Erythroblast (primary cell): ENCODE measurements at places on chromosomes 11 and 22.
A peak's percentile ranks its signal among the peaks of the same experiment; 100 is the strongest.

- DNase-seq, result peak; percentile 77
Observed at GRCh38 chr11:114447892-114448291, 8.6 kb downstream of the REXO2 start.

DNA sequence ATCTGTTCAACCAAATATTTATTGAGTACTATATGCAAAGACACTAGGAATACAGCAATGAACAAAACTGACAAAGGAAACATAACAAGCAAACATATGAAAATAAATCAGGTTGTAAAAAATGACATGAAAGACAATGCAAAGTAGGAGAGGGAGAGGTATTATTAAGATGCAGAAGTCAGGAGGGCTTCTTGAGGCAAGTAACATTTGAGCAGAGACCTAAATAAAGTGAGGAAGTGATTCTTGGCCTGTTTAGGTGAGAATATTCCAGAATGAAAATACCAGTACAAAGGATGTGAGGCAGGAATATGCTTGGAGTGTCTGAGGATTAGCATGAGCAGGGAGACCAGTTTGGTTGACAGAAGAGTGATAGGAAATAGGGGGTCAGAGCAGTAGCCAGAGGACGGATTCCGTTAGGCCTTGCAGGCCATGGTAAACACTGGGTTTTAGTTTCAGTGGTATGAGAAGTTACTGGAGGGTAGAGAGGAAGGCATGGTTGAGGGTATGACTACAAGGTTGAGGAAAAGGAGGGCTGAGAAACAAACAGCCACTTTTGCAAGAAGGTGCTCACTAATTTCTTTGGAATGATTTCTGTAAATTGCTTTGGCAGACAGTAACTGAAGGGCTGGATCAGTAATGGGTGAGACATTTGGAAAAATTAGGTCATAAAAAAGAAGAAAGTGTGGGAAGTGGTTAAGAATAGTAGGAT lies 191.9 kb downstream of the SWAP70 start:
- no peak for DNase-seq

DNA sequence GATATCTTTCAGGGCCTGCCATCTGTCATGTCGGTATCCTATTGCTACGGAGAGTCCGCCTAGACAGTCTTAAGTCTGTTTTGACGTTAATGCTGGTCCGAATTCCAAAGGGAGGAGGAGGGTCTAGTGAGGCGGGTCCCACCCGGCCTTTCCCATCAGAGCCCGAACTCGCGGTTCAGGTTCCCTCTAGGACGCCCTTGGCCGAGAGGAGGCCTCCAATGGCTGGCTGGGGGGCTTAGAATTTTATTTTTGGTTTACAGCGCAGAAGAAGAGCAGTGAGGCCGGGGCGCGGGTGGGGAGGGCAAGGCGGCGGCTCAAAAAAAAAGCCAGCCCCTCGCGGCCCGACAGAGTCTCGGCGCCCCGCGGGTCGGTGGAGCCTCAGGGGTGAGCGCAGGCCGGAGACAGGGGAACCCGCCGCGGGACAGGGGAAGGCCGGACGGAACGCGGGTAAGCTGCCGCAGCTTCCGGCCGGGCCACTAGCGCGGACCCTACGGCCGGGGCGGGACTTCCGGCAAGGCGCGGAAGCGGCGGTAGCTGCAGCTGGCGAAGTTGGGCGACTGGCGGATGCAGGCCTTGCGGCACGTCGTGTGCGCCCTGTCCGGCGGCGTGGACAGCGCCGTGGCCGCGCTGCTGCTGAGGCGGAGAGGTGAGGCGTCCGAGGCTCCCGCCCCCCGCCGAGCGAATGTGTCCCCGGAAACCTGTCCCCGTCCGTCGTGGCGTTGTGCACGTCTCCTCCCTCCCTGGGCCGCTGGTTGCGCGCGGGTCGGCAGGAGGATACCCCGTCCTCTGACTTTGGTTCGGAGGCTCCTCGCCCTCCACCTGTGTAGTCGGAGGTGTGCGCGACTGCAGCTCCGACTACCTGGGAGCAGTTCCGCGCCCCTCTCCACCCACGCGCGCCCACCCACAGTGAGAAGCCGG lies at the start of gene TRMU:
Gene TRMU (plus strand): TSS at position 514 of the 918 bp plus-strand sequence. CDS start 51 bp downstream, at position 565.
- peak; percentile 91 for DNase-seq

DNA sequence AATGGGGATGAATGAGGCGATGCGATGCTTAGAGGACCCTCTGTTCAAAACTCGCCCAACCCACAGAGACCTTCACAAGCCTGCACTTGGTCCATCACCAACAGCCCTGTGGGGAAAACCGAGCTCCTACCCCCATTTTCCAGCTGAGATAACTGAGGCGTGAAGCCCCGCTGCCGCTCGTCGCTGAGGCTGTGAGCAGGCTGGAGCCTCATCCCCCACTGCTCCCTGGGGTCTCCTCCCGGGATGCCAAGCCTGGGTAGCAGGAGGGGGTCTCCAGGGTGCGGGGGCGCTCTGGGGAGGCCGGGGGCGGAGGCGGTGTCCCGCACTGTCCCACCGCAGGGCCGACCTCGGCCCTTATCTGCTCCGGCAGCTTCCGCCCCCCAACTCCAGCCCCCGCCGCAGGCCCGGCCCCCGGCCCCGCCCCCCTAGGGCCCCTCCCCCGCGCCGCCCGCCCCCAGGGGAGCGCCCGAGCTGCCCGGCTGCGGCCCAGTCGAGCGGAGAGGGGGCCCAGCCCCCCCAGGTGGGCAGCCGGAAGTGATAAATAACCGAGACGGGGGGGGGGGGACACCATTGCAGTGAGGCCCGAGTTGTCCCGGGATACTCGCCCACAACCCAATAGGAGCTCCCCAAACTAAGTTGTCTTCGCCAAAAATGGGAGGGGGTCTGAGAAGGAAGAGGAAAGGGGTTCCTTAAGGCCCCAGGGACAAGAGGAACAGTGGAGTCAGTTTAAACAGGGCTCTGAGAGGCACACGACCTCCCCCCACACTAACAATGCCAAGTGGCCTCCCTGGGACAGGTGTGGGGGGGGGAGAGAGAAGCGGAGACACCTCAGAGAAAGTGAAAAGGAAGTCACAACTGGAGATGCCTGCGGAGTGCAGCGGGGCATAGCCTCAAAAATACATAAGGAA lies 8.3 kb upstream of the SLC39A13 start:
- DNase-seq, result peak; percentile 40

DNA sequence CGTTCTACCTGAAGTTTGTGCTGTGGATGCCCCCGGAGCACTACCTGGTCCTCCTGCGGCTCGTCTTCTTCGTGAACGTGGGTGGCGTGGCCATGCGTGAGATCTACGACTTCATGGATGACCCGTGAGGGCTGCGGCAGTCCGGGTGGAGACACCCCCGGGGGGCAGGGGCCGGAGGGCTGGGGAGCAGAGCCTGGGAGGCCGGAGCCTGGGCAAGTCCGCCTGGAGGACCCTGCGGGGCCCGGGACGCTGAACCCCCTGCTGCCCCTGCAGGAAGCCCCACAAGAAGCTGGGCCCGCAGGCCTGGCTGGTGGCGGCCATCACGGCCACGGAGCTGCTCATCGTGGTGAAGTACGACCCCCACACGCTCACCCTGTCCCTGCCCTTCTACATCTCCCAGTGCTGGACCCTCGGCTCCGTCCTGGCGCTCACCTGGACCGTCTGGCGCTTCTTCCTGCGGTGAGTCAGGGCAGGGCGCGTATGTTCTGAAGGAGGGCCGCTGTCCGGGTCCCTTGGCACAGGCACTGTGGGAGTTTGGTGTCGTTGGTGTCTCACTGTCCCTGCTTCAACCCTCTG lies 17.3 kb downstream of the RNH1 start:
- DNase-seq, result no peak

DNA sequence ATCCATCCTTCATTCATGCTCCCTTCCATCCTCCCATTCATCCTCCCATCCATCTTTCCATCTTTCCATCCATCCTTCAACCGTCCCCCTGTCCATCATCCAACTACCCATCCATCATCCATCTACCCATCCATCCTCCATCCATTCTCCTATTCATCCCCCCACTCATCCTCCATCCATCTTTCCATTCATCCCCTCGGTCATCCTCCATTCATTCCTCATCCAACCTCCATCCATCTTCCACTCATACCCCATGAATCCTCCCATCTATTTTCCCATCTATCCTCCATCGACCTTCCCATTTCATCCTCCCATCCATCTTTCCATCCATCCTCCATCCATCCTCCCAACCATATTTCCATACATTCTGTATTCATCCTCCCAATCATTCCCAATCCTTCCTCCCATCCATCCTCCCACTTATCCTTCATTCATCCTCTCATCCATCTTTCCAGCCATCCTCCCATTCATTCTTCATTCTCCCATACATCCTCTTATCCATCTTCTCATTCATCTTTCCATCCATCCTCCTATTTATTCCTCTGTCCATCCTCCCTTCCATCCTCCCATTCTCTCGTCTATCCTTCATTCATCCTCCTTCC lies 29.9 kb downstream of the IGLL1 start:
- DNase-seq, result no peak

- DNase-seq, result no peak
Observed at GRCh38 chr11:23944923-23945322, 551.9 kb upstream of the LUZP2 start.

DNA sequence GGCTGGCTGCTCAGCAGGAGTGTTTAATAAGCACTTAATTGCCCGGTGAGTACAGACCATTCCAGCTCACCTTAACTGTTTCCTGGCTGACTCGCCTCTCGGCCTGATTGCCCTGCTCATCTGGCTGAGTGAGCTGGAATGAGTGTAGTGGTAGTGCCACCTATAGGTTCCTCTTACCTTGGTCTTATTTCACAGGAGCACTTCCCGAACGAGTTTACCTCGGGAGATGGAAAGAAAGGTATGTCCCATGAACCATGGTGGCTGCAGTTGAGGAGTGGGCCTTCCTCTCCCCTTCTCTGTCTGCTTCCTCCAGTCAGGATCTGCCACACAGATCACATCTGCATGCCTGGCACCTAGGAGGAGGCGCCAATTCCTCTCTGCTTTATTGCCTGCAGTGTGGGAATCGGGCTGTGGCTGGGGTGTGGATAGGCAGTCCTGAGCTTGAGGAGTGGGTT lies 26.7 kb downstream of the UPB1 start:
- DNase-seq, result peak; percentile 33

GRCh38 chr22:25990940-25991339 lies 178.3 kb upstream of the SEZ6L start:
- DNase-seq, result no peak

DNA sequence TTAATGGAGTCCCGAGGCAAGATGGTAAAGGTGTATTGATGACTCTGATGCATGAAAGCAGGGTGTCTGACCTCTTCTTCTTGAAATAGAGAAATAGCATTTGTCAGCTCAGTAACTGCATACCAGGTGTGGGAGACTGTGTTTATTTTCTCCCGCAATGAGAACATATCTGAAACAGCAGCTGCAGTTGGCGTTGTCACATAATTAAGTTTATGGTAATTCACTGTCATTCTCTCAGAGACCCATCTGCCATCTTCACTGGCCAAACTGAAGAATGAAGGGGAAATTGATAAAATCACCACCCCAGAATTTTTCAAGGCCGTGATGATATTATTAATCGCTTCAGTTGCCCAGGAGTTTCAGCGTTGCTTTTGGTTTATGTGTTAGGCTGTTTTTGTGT lies 20.1 kb upstream of the MCHR1 start:
- no peak for DNase-seq

DNA sequence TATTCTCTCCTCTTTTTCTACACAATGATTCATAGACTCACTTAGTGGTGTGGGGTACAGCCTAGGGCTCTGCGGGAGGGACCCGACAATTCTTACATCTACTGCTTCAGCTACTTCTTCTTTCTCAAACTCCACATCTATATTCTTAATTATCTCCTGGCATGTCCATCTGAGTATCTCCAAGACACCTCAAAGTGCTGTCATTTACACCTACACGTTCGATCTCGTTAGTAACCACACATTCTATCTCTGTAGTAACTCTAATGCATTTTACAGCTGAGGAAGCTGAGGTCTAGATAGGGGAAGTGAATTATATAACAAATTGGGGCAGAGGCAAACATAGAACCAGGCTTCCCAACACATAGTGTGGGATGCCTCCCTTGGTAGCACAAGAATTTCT lies 27.7 kb upstream of the RRM1 start:
- DNase-seq, result no peak

GRCh38 chr11:70481625-70482528 lies 83.5 kb downstream of the CTTN start:
- DNase-seq, result no peak

DNA sequence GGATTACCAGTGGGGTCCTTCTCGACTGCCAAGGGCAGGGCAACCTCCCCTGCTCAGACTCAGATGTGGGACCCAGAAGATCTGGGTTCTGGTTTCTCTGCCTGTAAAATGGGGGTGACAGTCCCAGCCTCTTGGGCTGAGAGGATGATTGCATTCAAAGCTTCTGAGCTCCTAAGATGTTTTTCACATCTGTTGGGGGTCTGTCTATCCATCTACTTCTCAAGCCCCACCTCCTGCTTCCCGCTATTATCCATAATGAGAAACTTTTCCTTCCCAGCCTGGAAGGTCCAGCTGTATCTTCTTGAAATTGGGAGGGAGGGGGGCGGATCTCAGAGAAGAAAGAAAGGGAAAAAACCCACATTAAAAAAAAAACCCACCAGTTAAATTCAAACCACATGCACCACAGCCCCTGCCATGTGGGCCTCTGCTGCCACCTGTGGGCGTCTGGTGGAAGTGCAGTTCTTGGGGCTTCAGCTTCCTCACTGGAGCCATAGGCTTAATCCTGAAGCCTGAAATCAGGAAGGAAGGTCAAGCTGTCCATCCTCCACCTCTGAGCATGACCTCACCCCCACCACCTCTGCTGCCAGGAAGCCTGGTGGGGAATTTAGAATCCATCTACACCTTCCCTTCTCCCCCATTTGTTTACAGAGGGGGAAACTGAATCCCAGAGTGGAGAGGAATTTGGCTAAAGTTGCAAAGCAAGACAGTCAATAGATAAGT lies 27.3 kb downstream of the ARHGEF17 start:
- DNase-seq, result peak; percentile 54

DNA sequence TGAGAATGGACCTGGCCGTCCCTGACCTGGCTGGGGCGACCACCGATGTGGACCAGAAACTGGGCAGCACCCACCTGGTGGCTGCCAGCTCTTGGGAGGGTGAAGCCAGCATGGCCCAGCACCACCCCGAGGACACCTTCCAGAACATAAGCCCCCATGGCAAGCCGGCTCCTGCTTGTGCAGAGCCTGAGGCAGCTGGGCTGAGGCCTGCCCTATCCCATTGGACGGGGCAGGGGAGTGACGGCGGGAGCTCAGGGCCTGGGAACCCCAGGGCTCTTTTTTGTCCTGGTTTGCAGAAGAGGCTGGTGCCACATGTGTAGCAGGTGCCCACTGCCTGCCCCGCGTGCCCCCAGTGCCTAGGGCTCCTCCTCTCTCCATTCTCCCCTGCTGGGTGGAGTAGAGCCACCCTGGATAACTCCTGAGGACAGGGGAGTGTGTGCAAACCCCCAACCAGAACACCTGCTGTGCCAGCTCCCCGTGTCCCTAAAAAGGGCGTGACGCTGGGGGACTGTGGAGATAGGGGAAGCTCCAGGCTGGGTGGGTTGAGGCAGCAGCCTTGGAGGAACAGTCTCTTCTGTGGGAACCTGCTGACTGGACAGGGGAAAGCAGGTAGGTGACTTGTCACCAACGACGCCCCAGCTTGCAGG lies 11.9 kb downstream of the DUSP8 start:
- DNase-seq, result no peak

DNA sequence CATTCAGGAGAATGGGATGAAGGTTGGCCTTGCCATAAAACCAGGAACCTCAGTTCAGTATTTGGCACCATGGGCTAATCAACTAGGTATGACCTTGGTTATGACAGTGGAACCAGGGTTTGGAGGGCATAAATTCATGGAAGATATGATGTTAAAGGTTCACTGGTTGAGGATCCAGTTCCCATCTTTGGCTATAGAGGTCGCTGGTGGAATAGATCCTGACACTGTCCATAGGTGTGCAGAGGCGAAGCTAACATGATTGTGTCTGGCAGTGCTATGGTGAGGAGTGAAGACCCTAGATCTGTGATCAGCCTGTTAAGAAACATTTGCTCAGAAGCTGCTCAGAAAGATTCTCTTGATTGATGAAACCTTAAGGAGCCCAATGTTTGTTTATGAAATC lies 5.7 kb downstream of the NF2 start:
- no peak for DNase-seq

GRCh38 chr11:112724496-112724790 lies 236.8 kb upstream of the NCAM1 start:
- DNase-seq, result no peak
